ENCODE measurements at places on chromosomes 6 and 20.

DNA sequence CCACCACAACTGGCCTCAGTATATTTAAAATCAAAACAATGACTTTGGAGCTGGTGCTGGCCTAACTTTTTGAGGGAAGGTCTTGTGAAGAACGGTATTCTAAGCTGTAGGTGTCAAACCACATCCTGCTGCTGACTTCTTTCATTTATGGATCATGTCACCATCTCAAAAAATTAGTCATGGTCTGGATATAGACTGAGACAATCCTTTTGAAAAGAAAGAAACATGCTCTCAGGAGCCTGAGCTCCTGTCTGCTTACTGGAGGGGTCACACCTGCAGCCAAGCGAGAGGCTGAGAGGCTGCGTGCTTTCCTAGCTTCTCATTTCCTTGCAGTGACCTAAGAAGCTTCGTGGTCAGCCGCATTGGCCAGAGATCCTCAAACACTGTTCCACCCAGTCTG, 55.2 kb downstream of the TIAM2 start:
- peak; percentile 56 for DNase-seq

DNA sequence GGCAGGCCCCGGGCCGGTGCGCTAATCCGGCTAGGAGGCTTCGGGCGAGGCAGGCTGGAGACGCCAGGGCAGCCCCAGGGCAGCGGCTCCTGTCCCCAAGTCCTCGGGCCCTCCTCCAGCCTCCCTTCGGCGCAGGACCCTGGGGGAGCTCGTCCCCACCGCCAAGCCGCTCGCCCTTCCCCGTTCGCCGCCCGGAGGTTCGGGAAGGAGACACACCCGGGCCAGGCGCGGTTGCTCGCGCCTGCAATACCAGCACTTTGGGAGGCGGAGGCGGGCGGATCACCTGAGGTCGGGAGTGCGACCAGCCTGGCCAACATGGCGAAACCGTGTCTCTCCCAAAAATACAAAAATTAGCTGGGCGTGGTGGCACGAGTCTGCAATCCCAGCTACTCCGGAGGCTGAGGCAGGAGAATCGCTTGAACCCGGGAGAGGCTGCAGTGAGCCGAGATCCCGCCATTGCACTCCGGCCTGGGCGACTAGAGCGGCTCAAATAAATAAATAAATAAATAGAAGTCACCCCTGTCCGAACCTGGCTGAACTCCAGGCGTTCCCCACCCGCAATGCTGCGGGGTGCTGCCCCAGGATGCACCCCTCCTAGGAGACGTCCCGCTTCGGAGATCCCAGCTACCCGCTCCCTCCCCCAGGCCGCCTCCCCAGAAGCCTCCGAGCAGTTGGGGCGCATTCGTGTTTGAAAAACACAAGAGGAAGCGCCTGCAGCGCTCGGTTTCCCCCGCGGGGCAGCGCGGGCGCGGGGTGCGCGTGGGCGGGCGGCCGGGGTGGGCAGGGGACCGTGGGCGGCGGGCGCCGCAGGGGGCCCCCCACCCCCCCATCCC, 27.5 kb downstream of the SERPINB9 start:
- DNase-seq, result no peak

DNA sequence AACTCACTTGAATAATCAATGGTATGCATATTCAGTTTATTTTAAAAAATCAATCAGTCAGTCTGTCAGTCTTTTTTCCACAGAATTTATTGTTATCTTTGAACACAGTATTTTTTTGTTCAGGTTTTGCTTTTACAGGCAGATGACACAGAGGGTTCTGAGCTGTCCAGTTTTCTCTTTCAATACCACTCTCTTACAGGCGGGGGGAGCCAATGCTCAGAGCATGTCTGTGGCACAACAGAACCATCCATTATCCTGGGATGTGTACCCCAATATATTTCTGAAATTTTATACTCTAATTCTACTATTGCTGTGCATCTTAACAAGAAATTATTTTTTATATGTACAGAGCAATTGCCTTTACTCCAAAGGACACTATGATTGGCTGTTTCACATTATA, 21.2 kb downstream of the ROS1 start:
- no peak for DNase-seq

DNA sequence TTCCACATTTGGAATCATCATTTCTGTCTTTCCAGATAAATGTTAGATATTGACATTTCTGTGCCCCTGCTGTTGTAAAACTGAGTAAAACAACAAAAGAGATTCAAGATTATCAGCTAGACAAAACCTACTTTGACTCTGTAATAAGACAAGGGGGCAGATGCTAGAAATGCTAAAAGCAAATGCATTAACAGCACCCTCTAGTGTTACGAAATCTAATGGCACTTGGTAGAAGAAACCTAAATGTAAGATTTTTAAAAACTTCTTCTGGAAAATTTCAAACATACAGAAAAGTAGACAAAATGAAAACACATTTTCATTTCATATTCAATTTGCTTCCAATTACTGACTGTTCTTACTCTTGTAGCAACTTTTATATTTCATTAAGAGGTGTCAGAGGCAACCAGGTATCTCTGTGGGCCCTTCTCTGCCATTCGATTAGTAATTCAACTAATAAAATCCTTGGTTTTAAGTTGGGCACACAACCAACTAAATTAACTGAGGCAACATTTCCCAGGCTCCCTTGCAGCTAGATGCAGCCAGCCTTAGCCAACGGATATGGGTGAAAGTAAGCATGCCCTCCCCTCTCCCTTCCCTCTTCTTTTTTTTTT, 45.0 kb downstream of the SLC23A2 start:
- DNase-seq, result no peak

GRCh38 chr6:15996030-15996429, 132.9 kb upstream of the MYLIP start:
- no peak for DNase-seq

DNA sequence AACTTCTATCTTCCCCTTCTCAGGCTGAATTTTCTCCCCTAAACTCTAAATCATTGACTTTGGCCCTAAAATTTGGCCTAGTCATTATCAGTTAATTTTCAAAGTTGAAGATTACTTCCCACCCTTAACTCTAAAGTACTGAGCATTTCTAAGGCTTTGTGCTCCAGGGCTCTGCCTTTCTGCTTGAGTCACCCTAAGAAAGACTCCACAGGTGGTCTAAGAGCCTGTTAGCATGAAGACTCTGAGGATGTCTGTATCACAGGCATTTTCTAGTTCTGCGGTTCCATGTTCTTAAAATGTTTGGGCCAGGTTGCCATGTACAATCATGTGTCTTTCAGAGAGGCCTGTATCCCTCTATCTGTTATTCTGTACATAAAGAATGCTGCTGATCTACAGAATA, 808.1 kb upstream of the MANEA start:
- no peak for DNase-seq

DNA sequence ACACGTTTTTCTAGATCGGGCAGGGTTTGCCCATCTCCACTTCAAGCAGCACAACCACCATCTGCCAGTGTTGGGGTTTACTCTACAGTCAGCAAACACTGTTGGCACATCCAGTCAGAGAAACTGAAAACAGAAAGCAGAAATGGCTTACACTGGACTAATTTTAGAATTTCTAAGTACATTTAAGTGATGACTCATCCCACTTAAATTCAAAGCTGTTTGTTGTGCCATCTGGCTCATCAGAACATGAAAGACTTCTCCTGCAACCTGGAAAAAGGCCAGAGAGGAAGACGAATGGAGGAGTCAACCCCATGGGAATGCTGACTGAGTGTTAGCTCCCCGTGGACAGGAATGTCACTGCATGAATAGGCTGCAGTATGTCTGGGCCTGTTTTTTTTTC, 21.8 kb downstream of the FAM209B start:
- peak; percentile 97 for DNase-seq

DNA sequence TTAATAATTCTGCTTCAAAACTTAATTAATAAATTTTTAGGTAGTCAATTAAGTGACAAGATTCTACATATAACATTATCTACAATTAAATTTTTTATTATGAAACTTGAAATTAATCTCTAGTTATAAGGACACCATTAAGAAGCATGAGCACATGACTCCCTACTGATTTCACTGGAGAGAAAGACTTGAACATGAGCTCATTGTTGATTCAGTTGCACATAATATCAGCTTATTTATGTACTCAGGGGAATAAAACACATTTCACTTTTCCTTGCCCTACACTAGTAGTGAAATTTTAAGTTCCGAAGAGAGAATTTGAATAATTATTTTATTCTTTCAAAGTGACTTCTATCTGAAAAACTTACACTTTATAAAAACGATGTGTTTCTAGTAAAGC, 370.2 kb upstream of the EPHA7 start:
- no peak for DNase-seq

DNA sequence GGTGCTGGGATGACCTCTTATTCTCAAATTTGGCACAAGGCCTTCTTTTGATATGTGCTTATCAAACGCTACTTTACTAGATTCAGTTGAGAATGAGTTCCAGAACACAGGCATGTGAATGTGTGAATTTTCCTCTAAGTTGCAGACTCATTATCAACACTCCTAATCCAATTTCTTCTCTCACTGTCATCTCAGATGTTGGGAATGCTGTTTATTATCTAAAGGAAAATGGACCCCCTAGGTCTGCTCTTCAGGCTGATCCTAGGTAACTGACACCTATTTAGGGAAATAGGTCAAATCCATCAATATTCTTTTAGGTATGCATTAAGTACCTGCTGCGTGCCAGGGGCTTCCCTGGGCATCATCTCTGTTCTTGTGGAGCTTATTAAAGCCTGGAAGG, 215.0 kb upstream of the NOX3 start:
- no peak for DNase-seq

GRCh38 chr20:11355345-11355744, 562.3 kb upstream of the BTBD3 start:
- DNase-seq, result no peak

GRCh38 chr6:168678077-168678476, 237.1 kb downstream of the SMOC2 start:
- no peak for DNase-seq

GRCh38 chr6:157669747-157670216, 153.3 kb upstream of the SNX9 start:
- peak; percentile 17 for DNase-seq

GRCh38 chr6:138005846-138006245, 101.4 kb downstream of the PERP start:
- no peak for DNase-seq

- DNase-seq, result no peak
Observed at GRCh38 chr6:3750317-3751076, 1.0 kb downstream of the PXDC1 start.

Measured in non-pigmented ciliary epithelial cell (primary cell).